ENCODE measurements at places on chromosomes 1 and 21. TPM values are rescaled to one million over a fixed set of nuclear protein-coding genes. Genes with fewer than 3 reads are reported as not detected.

GRCh38 chr1:198656500-198656932 lies 17.7 kb downstream of the PTPRC start:
- no peak overlapping the region for H3K4me3 ChIP-seq
- no peaks in the 10 kb centered on the region for H3K27me3 ChIP-seq
- H3K27ac ChIP-seq, result no peak overlapping the region
- DNase-seq, result no peak
- H3K36me3 ChIP-seq, result no peaks in the 10 kb centered on the region

- no peak overlapping the region for H3K4me3 ChIP-seq
- peak; percentile 84 for DNase-seq
- peaks cover 61% of the 10 kb centered on the region for H3K4me1 ChIP-seq
- no peaks in the 10 kb centered on the region for H3K27me3 ChIP-seq
- H3K36me3 ChIP-seq, result no peaks in the 10 kb centered on the region
Observed at GRCh38 chr1:245091818-245092637, 62.8 kb upstream of the KIF26B start.

The MIXL1 gene
- total RNA-seq, result 8.6 TPM

The FYB2 gene
- 1.4 TPM for total RNA-seq

The SLC5A9 gene
- 12.5 TPM for total RNA-seq
